ENCODE measurements at places on chromosomes 3 and 15.

GRCh38 chr3:46926871-46927717 is 49.5 kb downstream of the CCDC12 start:
- DNase-seq: peak; percentile 28

GRCh38 chr15:66830358-66830757 is 128.3 kb downstream of the SMAD6 start:
- no peak for DNase-seq

DNA sequence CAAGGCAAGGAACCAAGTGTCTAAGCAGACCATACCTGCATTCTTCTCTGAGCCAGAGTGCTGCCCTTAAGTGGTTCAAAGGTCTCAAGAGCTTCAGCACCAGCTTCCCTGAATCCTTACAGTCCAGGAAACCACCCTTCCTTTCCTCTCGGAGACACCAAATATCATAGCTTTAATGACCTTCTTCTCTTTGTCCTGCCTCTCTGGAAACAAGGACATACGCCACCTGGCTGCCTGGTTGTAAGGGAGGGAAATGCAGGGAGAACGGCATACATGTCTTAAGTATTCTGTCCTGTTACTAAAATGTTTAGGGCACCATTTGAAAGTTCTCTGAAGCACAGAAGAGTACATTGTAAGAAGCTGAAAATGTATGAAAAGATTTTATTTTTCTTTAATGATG is 155.6 kb upstream of the ARRDC4 start:
- no peak for DNase-seq

DNA sequence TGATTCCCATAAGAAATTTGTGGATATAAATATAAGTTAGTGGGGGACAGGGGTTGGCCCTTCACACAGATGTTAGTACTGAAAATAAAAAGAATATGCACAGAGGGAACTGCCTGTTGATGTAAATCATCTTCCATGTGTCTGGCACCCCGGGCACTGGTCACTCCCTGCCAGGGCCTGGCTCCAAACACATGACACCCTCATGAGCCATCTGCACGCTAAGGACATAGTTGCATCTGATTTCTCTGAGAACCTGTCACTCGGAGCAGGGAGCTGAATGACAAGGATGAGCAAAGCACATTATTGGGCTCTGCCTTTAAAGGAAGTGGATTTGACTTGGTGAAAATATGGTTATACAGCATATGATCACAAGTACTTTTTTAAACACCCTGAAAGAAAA is 66.2 kb upstream of the TSC22D2 start:
- no peak for DNase-seq

GRCh38 chr15:91072161-91072560 is 27.9 kb upstream of the SV2B start:
- no peak for DNase-seq

DNA sequence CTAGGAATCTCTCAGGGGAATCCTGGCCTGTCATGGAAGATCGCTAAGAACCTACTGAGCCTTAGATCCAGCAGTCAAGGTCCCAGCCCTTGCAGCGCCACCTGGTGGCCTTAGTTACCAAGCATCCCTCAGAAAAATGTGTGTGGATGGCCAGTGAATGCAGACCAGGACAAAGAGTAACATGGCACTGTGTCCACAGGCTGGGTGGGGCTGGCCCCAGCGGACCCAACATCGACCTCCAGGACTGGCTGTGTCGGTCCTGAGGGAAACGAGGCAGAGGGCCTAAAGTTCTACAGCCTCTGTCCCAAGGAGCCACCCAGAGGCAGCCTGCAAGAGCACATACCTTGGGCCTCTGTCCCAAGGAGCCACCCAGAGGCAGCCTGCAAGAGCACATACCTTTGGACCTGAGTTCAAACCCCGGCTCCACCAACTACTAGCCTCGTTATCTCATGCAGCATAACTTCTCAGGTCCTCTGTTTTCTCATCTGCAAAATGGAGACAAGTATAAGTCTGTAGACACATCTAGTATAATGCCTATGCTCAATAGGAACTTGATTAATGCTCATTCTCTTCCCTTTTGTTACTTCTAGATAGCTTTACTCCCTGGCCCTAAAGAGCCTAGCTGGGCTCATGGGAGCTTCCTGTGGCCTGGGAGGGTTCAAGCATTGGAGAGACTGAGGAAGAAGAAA is 57.5 kb upstream of the HERC1 start:
- DNase-seq: peak; percentile 77

GRCh38 chr3:20861454-20861853 is 675.4 kb upstream of the SGO1 start:
- DNase-seq: no peak

DNA sequence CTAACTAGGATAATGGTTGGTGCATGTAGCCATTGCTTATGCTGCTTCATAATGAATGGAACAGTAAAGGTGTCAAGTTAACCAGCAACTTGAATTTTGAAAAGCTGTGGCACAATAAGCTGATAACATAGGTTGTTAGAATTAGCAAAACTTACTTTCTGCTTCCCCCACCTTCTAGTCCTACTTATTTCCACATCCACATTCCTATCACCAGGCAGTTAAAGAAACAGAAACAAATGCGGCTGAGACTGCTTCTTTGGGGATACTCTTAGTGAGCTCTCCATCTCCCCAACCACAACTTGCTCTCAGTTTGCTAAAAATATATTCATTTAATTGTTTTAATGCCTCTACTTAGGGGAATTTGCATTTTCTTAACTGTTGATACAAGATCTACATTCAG is 215.1 kb downstream of the TIGIT start:
- no peak for DNase-seq

GRCh38 chr3:50554553-50554952 is 13.0 kb downstream of the C3orf18 start:
- DNase-seq: no peak

GRCh38 chr3:18402239-18402799 is 22.8 kb downstream of the SATB1 start:
- no peak for DNase-seq

DNA sequence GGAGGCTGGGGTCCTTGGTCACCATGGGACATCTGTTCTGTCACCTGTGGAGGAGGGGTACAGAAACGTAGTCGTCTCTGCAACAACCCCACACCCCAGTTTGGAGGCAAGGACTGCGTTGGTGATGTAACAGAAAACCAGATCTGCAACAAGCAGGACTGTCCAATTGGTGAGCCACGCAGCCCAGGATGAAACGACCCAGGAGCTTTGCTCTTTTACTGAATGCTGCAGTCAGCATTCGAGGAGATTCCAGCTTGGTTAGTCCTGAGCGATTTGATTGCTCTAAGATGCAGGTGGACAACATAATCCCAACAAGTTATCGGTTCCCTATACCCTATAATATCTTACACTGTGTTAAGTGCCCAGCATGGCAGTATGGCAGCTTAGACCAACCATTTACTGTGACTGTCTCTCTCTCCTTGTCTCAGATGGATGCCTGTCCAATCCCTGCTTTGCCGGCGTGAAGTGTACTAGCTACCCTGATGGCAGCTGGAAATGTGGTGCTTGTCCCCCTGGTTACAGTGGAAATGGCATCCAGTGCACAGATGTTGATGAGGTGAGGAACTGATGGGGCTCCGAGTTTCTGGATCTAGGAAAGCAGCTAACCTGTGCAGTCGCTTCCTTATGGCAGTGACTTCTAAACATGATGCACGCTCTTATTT is 7.8 kb downstream of the THBS1 start:
- DNase-seq: no peak

DNA sequence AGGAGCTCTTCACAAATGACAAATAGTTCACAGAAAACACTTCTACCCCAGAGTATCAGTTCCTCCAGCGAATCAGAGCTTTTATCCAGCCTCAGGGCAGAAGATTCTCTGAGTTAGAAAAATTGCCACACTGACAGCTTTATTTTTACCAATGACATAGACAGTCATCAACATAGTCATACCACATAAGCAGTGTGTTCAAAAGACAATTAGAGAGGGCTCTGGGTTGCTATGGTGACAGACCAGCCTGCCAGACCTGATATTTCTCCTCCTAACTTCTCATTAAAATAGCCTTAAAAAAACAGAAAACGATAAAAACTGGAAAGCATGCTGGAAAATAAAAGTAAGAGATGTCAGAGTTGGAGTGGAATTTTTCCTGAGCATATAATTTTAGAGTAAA is 45.9 kb upstream of the COL6A5 start:
- no peak for DNase-seq

GRCh38 chr15:56767315-56767714 is 34.0 kb upstream of the ZNF280D start:
- peak; percentile 63 for DNase-seq

GRCh38 chr15:43187544-43188155 is 2.4 kb downstream of the CCNDBP1 start:
- DNase-seq: peak; percentile 50

GRCh38 chr15:66780172-66780972 is 78.3 kb downstream of the SMAD6 start:
- DNase-seq: no peak

DNA sequence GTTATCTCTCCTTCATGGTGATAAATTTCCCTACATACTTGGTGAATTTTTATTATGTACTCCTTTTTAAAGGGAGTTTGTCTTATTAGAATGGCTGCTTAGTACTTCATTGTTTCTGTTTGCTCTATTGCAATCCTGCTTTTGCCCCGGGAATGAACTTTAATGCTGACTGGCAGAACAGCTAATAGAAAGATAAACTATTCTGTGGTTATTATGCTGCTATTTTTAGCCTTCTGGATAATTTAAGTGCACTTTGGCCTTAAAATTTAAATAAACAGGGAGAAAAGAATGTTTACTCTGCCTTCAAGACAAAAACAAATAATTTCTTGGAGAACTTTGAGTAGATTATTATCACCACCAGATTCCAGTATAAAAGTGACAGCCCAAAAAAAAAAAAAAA is 413.8 kb upstream of the CCDC54 start:
- DNase-seq: no peak

DNA sequence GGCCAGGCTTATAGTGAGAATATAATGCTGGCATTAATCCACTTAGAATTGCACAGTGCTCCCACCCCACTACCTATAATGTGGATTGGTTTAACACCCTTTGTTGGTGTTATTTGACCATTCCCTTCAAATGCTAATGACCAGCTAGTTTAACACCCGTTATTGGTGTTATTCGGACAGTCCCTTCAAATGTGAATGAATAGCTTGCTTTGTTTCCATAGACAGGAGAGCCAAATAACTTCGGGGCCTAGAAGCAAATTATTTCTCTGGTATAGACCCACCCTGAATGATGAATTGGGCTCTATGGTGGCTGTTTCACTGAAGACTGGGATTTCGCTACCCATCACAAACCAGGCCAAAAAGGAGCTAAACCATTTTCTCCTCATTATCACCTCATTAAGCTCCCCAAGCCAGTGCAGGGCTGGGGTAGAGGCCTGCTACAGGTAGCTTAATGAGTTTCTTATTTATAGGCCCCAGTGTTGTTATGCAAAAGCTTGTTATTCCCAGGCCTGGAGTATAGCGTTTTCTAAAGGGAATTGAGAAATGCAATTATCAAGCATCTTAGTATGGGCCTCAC is 494.1 kb upstream of the DPH6 start:
- no peak for DNase-seq

GRCh38 chr3:141184430-141184829 is 47.2 kb upstream of the PXYLP1 start:
- DNase-seq: no peak

DNA sequence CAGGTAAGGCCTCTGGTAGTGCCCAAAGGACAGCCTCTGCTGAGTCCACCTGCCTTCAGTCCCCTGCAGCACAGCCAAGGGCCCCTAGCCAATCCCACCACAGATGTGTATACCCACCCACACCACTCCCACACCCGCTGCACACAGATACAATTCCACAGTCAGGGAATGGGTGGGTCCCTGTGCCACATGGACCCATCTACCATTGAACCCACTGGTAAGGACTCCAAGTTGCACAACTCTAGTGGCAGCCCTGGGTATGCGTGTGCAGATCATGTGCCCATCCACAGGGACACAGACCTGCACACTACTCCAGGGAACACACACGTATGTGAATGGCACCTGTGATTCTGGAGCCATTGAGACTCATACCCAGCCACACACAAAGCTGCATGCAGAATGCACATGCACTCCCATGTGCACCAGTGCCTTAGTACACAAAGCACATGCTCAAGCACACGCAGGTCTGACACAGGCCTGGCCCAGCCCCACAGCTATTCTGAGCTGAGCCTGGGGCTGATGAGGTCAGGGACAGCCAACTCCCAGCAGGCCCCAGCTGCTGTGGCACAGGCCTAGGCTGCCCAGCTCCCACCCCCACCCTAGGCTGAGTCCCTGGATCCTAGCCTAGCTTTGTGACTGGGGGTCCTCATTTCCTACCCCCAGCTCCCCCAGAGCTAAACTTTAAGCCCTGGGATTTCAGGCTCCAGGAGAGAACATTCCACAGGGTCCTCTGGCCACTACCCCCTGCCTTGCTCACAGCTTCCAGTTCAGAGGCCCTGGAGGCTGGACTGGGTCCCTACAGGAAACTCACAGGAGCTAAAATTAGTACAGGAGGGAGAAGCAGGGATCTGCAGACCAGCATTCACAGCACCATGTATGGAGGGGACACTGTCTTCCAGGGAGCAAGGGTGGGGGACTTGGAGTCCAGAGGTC is 2.7 kb upstream of the ALS2CL start:
- no peak for DNase-seq

- no peak for DNase-seq
Observed at GRCh38 chr3:46672349-46672695, 21.2 kb downstream of the ALS2CL start.

- peak; percentile 48 for DNase-seq
Observed at GRCh38 chr3:69095636-69096035, 10.9 kb downstream of the ARL6IP5 start.

- no peak for DNase-seq
Observed at GRCh38 chr3:109644746-109645145, 307.4 kb upstream of the DPPA4 start.

- DNase-seq: peak; percentile 69
Observed at GRCh38 chr15:23035964-23036566, 3.3 kb downstream of the TUBGCP5 start.

GRCh38 chr3:171072432-171072831 is 45.9 kb upstream of the SLC2A2 start:
- no peak for DNase-seq

DNA sequence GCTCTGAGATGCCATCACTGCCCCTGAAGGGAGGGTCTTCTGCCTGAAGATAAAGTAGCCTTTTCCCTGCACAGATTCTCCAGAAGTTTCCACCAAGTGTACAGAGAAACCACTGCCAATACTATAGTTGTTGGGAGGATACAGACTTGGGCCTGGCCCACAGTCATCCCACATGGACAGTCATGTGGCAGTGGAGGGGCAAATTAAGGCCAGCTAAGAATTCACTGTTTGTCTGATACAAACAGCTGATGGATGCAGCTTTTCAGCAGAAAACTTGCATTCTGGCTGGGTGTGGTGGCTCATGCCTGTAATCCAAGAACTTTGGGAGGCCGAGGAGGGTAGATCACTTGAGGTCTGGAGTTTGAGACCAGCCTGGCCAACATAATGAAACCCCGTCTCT is 22.1 kb downstream of the HOMER2 start:
- DNase-seq: no peak

- peak; percentile 34 for DNase-seq
Observed at GRCh38 chr3:112770032-112770626, 76.5 kb downstream of the CD200R1L start.

GRCh38 chr3:138649134-138649533 is 40.6 kb downstream of the FAIM start:
- DNase-seq: no peak

GRCh38 chr3:73352841-73353645 is 271.7 kb downstream of the PDZRN3 start:
- DNase-seq: no peak
